ENCODE measurements at places on chromosomes 4 and X.
A peak's percentile ranks its signal among the peaks of the same experiment; 100 is the strongest.

DNA sequence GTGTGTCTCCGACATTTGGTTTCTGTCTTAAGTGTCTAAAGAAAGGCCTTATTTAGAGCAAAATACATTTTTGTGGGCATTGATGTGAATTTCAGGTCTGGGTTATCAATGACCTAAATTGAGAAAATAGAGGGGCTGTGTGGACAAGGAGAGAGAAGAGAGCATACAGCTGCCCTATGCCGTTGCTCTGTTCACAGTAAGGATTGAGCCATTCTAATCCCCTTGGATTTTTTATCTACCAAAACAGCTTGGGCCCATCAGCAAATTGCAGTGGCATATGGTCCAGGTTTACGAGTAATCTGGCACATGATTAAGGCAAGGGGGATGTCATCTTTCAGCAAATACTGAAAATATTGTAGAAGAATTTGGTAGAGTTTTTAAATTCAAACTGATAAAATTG, 210.2 kb downstream of the ANTXR2 start:
- DNase-seq: no peak

- no peak for DNase-seq
Measured at GRCh38 chrX:45664727-45665290, 464.1 kb upstream of the DIPK2B start.

DNA sequence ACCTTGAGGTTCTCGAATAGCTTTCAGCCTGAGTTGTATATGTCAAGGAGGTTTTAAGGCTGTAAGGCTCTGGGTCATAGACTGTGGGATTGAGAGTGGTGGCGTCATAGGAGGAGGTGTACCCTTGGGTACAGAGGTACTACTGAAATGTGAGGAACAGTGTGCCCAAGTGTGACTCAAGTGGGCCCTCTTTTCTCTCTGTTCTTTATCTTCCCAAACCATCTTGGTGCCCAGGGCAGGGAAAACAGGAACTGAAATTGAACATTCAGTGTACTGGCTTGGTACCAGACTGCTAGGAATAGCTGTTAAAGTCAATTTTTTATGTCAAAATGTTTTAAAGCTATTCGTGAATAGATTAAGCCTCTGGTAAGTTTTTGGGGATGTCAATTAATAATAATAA, 136.2 kb upstream of the RPS6KA3 start:
- no peak for DNase-seq

GRCh38 chrX:68415316-68415715, 18.0 kb downstream of the OPHN1 start:
- no peak for DNase-seq

DNA sequence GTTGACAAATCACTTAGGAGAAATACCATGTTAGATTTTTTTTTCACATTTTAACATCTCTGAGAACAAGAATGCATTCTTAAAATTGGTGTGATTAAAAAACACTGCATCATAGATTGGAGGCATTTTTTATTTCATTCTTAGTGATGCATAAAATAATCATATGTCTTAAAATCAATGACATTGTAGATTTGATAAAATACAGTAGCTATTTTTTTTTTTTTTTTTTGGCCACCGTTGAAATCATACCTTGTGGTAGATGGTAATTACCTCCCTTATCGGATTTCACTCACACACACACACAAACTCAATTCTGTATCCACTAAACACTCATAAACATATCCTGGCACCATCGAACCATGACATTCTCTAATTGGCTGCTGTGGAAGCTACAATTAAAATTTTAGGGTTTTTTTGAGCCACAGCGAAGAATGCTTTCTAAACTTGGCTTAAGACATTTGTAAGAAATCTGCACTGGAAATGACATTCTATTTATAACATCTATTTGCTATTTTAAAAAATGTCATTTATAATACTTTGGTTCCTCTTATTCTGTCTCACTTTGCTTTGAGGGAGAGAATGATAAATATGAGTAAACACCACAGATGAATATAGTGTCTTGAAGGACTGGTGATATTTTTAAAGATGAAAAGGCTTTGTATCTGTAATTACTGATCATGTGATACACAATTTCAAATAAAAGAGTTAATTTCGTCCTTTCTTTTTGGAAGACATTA, 60.1 kb downstream of the CCSER1 start:
- DNase-seq: no peak

GRCh38 chr4:36872679-36873078, 371.9 kb upstream of the NWD2 start:
- no peak for DNase-seq

- DNase-seq: no peak
Measured at GRCh38 chrX:349196-349595, 30.6 kb upstream of the GTPBP6 start.

DNA sequence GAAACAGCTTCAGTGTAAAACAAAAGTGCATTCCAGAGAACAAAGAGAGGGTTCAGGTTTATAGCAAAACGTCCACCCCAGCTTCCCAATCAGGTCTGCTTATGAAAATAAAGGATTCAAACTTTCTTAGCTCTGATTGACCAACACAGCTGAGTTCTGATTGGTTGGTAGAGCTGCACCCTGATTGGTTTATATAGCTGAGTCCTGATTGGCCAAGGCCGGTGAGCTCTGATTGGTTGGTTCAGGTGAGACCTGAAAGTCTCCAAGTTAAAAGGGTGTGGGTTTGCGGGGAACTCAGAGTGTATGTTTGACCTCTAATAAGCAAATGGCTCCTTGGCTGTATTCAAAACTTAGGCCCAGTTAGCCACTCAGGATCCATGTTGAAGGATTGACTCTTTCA, 20.9 kb downstream of the CLRN2 start:
- DNase-seq: peak; percentile 18

GRCh38 chr4:26206339-26206738, 114.5 kb upstream of the RBPJ start:
- no peak for DNase-seq

GRCh38 chr4:79325864-79326328, at the start of gene NAA11:
NAA11 (minus strand) TSS chr4:79326061; CDS start chr4:79325877, 184 bp downstream.
- DNase-seq: no peak

GRCh38 chr4:56093576-56093975, 144.8 kb downstream of the CEP135 start:
- no peak for DNase-seq

GRCh38 chrX:20067709-20068561, 48.8 kb downstream of the MAP7D2 start:
- DNase-seq: peak; percentile 93

DNA sequence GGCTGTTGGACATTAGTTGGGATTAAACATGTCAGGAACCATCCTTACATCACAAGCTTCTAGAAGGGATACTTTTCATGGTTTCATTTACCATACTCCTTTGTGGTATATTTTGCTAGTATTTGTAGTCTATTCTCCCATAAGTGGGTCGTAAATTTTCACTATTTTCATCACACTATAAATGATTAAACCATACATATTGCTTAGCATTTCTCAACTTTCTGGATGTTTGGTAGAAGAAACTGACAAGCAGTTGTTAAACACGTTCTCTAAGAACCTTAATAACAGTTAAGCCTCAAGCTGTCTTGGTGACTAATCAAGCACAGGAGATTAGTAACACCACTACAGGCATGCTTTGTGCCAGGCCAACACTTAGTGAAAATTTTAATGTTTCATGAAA, 375.5 kb downstream of the NAF1 start:
- DNase-seq: no peak

DNA sequence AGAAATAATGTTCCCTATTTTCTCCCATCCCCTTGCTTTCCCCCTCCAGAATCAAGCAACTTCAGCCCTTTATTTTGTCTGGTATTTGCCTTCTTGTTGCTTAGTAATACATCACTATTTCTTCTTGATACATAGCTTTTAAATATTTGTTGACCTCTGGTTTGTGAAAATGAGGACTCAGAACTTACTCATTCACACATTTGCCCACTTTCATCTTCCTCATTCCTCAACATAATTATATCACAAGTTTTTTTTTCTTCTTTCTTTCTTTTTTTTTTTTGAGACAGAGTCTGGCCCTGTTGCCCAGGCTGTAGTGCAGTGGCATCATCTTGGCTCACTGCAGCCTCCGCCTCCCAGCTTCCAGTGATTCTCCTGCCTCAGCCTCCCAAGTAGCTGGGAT, 28.9 kb upstream of the NDUFC1 start:
- DNase-seq: peak; percentile 22

DNA sequence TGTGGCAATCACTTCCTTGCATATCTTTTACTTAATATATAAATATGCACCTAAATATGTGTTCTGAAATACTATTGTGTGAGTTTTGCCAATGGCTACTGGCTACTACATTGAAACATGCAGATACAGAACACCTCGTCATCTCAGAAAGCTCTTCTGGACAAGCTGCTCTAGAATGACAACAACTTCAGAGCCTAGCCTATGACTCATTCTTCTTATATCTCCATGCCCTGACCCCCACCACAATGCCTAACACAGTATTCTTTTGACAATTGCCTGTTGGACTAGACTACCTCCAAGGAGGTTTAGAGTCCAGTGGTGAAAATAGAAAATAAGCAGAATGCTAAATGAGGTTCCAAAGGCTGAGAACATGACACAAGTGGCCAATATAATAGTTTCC, 17.6 kb upstream of the DMP1 start:
- no peak for DNase-seq

DNA sequence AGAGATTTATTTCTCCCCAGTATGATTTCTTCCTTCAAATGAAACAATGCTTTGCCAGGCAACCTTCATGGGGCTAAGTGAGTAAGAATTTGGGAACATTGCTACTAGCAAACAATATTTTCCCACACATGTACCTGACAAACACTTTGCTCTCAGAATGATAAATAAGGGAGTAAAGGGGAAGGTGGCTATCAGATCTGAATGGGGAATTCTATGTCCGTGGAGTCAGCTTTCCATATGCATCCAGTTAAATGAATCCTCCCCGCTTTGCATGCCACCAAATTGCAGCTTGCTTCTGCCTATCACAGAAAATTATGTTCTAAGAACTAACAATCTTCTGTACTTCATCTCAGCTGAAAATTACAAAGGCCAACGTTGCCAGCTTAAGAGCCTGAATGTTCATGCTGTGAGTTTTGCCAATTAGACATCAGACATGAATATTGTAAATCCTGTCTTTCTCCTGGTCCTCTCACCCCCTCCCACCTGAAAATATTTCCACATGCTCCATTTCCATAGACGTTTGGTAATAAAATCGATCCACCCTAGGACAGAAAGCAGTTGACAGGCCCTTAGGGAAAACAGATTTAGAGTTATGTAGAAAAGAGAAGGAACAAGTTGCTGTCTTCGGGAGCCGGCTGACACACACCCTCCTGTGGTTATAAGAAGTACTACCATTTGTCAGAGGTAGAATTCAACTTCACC, 6.3 kb downstream of the MEPE start:
- peak; percentile 65 for DNase-seq

- no peak for DNase-seq
Measured at GRCh38 chrX:118983513-118983912, 9.1 kb downstream of the LONRF3 start.

DNA sequence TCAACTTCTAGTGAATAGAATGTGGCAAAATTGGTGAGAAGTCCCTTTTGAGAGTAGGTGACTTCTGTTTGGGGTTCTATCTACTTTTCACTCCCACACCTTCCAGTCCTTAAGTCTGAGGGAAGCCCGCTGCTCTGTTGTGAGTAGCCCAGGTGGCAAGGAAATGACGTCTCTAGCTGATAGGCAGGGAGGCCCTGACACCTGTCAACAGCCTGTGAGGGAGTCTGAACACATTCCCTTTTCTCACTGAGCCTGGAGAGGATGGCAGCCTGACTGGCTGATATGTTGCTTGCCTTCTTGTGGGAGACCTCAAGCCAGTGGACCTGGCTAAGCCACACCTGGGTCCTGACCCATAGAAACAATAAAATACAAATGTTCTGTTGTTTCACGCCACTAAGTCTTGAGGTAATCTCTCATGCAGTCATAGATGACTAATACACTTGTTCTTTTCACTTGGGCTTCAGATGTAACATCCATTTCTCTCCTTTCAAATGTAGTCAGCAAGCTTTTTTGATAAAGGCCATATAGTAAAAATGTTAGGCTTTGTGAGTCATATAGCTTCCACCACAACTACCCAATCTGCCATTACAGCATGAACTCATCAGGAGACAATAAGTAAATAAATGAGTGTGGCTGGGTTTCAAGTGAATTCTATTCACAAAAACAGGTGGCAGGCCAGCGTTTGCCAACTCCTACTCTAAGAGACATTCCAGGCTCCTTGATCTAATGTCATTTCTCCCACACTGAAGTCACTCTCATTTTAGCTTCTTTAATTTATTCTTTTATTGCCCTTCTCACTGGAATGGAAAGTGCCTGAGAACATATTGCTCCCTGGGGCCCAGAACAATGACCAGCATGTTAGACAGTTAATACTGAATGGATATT, 265.1 kb upstream of the MAD2L1 start:
- DNase-seq: peak; percentile 23

- DNase-seq: peak; percentile 3
Measured at GRCh38 chr4:15262396-15262795, 165.4 kb upstream of the C1QTNF7 start.

GRCh38 chrX:110791071-110791470, 4.5 kb downstream of the CHRDL1 start:
- no peak for DNase-seq

DNA sequence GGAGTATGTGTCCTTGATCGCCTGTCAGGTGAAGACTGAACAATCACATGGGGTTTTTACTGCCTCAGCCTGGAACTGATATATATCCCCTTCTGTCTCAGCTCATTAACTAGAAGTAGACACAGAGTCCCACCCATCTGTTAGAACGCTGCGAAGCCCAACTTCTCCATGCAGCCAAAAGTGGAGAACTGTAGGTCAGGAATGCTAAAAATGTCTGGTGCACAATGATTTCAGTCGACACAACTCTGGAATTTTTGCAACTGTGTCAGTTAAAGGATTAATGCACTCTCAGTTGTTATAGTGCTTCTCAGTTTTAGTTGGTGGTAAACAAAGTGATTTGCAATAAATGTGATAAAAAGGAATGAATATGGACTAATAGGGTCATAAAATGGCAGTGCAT, 287.2 kb downstream of the INPP4B start:
- DNase-seq: no peak

DNA sequence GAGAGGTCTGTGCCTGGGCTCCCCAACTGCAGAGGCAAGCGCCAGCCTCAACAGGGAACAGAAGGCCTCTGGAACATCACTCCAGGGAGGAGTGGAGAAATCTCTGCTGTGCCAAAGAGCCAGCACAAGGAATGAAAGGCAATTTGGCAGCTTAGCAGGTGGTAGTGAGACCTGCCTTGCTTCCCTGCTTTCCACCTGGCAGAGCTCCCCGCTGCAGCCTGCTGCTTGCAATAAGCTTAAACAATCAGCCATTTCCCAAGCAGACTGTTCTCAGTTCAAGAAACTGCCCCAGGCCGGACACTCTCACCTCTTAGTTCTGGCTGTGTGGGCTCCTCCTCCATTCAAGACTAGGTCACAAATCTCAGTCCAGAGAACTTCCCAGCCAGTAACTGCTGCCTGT, 370.6 kb downstream of the MAGEB5 start:
- DNase-seq: no peak
